Activated CD4-positive, alpha-beta T cell treated with anti-CD3 and anti-CD28 coated beads, Interleukin-10, Interleukin-2, amounts not matched to agents 100 ng/mL and 50 ng/mL, durations not matched to agents 16 hours and 8 hours (primary cell): ENCODE measurements at places on chromosomes 2 and 18.
A peak's percentile ranks its signal among the peaks of the same experiment; 100 is the strongest.

DNA sequence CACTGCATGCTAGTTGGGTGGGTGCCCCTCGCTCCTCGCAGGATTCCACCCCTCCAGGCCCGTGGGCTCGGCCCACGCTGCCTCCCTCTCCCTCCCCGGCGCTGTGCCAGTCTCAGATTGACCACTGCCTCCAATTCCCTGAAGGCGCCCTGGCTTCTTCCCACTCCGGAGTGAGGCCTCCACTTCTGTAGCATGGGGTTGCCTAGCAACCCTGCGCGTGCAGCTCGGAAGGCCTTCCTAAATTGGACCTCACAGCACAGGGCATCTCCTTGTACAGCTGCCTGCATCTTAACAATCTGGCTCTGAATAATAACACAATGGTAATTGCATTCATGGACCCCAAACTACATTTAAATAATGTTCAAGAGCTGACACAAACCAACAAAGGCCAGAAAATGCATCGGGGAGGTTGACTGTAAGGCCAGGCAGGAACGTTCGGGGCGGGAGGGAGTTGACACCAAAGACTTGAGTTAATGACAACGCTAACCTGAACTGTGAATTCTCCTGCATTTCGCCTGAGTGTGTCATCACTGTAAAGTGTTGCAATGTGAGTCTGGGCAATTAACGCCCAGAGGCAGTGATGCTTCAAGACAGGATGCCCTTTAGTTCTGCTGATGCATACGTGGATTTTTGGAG is 222.9 kb downstream of the ZBTB7C start:
- no peak for DNase-seq

GRCh38 chr2:71749671-71750101 is 296.3 kb downstream of the DYSF start:
- DNase-seq = no peak

GRCh38 chr2:11681722-11682589 is 12.0 kb upstream of the NTSR2 start:
- peak; percentile 70 for DNase-seq

- peak; percentile 8 for DNase-seq
Measured at GRCh38 chr18:34659579-34660517, 50.2 kb upstream of the DTNA start.

DNA sequence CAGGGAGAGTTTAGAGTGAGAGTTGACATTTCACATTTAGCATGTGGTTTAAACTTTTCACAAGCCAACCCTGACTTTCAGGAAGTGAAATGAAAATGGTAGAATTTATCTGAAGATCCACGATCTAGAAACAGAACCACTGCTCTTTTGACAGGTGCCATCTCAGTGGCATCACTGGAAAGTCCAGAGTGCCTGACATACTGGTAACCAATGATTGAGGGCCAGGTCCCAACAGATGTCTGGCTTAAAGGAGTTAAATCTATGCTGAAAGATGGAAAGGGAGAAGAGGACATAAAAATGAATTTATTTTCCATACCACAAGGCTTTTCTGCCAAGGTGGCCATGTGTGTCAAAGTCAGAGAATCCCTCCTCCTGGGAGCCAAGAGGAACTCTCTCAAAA is 2.7 kb downstream of the IL36G start:
- no peak for DNase-seq

DNA sequence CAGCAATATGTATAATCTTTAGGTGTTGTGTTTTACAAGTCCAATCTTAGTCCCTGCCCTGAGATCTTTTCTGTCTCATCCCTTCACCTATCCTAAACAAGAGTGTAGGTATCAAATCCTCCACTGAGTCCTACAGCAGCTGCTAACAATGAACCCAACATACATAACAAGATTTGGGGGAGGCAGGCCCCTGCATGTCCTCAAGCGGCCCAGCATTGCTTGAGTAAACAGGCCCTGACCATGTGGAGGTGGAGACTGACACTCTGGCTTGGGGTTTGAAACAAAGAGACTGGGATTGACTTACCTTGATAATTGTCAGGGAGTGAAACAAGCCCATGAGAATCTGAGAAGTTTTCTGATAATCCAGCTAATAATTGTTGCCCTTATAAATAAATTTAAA is 213.4 kb downstream of the STK39 start:
- DNase-seq = no peak

GRCh38 chr2:236545814-236546480 is 23.7 kb upstream of the ACKR3 start:
- peak; percentile 44 for DNase-seq

DNA sequence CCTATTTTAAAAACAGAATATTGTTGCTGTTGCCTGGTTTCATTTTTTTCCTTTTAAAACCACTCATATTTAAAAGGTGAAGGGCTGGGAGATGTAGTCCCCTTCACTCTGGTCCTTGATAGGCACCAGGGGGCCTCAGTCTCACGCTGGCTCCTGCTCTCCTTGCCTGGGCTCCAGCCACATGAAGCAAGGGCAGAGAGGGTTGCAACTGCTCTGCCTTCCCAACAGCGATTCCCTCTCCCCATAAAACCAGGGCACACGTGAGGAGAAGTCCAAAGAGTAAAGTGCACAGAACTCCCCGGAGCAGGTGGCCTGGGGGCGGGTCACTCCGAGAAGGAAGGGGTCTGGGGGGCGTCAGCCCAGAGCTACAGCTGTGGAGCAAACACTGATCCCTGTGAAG is 12.8 kb downstream of the TMEM127 start:
- no peak for DNase-seq

GRCh38 chr2:23015651-23016200 is 369.3 kb upstream of the KLHL29 start:
- no peak for DNase-seq

- DNase-seq = peak; percentile 70
Measured at GRCh38 chr2:201158111-201158929, 24.6 kb upstream of the CASP10 start.

- no peak for DNase-seq
Measured at GRCh38 chr2:74317701-74318100, 25.5 kb downstream of the SLC4A5 start.
